GM06990 (cell line): ENCODE measurements at places on chromosomes 12 and 14.

DNA sequence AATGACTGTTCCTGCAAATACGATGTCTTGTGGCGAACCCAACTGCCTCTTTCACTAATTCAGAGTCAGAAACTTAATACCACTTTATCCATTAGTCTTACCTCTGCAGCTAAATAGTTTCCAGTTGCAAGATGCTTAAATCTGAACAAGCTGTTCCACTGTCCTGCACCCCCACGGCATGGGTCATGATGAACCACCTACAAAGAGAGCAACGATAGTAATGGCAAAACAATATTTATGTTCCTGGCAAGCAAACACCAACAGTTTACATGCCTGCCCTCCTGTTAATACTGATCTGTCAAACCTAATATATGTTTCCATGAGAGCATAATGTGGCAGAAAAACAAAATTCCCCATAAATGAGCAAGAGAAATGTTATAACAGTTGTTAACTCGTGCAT lies 121.9 kb downstream of the ITPR2 start:
- DNase-seq = no peak

GRCh38 chr14:59529189-59529588 lies 44.9 kb downstream of the JKAMP start:
- no peak for DNase-seq

DNA sequence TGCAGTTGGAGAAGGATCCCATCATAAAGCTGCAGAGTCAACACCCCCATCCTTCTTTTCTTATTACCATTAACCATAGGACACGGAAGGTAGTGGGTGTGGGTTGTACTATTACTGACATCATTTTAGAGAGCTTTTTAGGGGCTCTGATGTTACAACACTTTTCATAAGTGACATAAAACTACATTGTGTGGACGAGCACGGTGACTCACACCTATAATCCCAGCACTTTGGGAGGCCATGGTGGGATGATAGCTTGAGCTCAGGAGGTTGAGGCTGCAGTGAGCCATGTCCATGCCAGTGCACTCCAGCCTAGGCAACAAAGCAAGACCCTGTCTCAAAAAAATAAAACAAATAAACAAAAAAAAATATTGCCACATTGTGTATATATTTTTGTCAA lies 167.1 kb downstream of the DUSP6 start:
- no peak for DNase-seq

DNA sequence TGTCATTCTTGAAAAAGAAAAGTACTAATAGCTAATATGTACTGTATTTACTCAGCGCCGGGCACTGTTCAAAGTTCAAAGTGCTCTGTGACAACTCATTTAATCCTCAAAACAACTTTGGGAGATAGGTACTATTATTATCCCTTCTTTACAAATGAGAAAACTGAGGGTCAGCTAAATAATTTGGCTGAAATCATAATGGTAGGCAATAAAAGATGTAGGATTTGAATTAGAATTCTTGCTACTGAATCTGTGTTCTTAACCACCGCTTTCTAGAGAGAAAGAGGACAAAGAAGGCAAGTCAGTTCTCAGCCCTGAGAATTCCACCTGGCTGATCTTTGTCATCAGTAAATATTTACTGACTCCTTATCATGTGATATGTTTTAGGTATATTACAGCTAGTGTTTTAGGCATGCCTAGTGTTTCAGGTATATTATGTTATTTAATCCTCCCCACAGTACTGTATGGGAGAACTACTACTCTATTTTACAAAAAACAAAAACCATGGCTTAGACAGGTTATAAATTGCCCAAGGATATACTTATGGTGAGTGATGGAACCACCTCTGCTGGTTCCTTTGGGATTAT lies 205.7 kb upstream of the GZMB start:
- DNase-seq = no peak

- no peak for DNase-seq
Observed at GRCh38 chr12:78584695-78585094, 279.9 kb upstream of the SYT1 start.

DNA sequence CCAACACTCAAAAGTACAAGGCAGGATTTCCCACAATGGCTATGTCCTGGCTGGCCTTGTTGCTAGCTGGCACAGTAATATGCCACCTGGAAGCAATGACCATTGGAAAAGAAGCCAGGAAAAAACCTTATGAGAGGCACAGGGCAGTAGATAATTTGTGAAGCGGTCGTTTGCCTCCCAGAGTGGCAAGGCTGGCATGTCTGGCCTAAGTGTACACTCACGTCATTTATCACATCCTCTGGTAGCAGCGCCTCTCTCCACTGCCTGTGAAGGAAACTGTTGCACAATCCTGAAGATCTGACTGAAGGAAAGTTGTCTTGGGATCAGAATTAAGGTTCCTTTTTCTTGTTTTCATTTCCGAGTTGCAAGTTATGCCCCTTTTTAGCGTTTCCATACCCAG lies 408.5 kb downstream of the ZFP36L1 start:
- DNase-seq = no peak

DNA sequence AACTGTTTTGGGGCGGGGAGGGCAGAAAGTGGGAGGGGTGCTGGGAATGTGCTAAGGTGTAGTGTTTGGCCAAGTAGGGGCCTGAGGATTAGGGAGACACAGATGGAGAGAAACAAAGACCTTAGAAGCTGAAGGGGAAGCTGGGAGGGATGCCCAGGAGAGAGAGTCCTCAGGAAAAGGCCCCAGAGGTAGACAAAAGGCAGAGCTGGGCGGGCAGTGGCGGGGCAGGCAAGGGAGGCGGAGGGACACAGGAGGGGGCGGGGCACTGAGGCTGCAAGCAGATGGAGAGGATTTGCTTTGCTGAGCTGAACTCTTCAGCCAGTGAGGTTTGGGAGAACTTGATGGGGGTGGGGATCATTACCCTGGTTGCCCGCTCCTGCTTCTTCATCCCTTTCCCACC lies 2.8 kb downstream of the PTMS start:
- no peak for DNase-seq

DNA sequence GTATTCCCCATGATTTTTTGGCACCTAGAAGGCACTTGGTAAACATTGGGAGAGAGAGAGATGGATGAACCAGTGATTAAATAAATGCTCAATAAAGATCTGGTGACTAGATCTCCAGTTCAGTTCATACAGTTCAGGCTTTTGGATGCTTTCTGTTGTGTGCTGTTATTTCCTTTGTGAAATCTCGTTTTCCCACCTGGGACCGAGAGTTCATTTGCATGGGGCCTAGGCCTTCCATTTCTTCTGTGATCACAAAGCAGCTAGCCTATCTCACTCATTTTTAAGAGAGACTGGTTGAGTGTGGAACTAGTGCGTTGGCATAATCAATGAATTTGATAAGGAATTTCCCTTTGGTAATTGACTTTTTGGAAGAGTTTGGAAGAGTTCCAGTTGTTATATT lies 104.0 kb downstream of the VRK1 start:
- DNase-seq = no peak

- no peak for DNase-seq
Observed at GRCh38 chr12:11621797-11622423, 27.6 kb upstream of the ETV6 start.

- DNase-seq = no peak
Observed at GRCh38 chr14:89359477-89360222, 57.4 kb downstream of the FOXN3 start.

- no peak for DNase-seq
Observed at GRCh38 chr14:103109535-103110441, 13.5 kb upstream of the TNFAIP2 start.

DNA sequence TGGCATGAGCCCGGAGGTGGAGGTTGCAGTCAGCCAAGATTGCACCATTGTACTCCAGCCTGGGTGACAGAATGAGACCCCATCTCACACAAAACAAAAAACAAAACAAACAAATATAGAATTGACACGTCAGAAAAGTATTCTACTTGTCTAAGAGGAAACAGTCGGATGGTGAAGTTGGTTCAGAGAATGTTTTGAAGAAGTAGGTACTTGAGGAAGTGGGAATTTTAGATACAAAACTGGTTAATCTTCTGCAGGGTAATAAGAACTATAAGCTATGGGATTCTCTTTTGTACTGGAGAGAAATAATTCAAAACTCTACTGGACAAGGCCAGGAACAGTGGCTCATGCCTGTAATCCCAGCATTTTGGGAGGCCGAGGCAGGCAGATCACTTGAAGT lies 14.6 kb upstream of the TCTN1 start:
- DNase-seq = no peak

GRCh38 chr12:131444220-131445164 lies 266.4 kb upstream of the SFSWAP start:
- DNase-seq = no peak

GRCh38 chr12:14435627-14436026 lies 70.1 kb downstream of the ATF7IP start:
- DNase-seq = no peak

DNA sequence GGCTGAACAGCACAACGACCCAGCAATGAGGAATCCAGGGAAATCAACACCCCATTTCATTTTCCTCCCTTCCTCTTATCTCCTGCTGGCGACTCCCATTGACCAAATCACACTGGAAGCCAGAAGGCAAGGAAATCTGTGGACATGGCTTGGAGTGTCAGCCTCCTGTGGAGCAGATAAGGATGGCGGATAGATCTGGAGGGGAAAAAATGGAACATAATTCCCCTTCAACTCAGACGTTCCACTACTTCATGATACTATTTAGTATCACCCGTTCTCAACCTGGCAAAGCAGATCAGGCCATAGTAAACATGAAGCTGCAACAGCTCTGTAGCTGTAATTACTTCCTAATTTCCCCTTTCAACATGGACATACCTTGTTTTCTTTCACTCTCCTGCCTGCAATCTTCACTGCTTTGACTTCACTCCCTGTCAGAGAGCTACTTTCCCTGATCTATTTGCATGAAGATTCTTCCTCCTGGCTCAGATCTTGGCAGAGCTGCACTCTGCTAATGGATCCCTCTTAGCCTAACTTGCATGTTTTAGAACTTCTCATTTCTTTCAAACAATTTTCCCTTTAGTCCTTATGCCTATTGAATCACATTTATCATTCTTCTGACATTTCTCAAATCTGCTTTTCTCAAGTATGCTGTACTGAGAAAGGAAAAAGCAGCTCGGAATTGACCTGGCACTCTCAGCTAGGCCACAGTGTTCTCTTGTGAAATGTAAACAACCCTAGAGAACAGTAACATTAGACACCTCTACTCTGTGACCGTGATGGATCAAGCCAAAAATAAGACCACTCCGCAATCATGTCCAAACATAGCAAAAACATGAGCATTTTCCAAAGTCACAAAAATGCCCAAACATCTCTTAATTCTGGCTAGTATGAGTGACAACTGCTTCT lies 135.1 kb downstream of the ETNK1 start:
- no peak for DNase-seq

GRCh38 chr14:105850853-105851581 lies 324.6 kb downstream of the TMEM121 start:
- DNase-seq = no peak

DNA sequence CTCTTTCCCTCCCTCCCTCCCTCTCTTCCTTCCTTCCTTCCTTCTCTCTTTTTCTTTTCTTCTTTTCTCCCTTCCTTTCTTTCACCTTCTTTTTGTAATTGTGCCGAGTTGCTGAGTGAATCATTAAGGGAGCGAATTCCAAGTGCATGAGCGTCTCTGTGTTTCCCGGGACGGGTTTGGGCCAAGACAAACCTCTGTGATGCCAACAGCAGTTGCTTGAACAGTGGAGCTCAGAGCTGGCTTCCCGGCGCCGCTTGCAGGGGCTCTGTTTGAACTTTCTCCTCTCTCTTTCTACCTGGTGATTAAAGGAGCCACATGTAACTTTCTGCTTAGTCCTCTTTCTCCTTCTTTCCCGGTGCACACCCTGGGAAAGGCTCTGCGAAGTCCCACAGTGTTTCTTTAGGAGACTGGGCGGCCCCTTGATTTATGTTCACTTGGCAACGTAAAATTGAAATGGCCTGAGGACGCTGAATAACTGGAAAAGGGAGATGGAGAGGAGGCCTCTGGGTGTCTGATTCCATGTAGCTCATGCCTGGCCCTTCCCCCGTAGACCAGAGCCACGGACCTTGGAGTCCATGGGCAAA lies 33.7 kb upstream of the MAP1LC3B2 start:
- DNase-seq = no peak

GRCh38 chr14:49879646-49880204 lies 13.2 kb upstream of the ARF6 start:
- DNase-seq = peak; percentile 70

GRCh38 chr14:58362798-58363412 lies 32.8 kb upstream of the TOMM20L start:
- no peak for DNase-seq

- no peak for DNase-seq
Observed at GRCh38 chr12:26948309-26948708, 10.0 kb downstream of the FGFR1OP2 start.

GRCh38 chr12:131007031-131007739 lies 53.5 kb downstream of the ADGRD1 start:
- no peak for DNase-seq

DNA sequence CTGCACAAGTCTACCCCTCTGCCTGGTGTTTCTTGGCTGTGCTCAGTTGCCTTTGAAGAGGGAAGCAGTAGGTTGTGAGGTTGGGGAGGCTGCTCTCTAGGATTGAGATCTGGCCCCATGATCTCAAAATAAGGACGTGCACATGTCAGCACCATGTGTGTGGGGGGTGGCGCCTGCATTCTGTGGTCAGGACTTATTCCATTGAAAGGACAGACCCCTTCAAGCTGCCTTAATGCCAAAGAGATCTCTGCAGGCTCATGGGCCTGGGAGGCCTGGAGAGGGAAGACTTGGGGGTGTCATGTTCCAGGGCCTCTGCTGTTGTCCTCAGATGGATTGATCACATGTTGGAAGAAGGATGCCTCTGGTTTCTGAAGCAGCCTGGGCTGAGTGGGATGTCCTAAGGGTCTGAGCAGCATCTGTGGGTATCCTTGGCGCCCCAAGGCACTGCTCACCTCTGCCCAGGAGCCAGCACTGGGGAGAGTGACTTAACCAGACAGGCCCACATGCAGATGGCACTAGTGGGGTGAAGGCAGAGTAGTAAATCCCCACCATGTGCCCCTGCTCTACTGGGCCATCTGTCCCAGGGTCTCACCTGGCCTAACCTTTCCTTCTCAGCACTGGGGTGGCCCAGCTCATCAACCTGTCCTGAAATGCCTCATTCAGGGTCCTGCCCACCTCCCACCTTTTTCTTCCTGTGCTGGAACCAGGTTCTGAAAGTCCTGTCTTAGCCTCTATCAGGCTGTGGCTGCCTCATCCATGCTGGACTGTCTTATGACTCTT lies 118.9 kb downstream of the ADGRD1 start:
- DNase-seq = no peak

DNA sequence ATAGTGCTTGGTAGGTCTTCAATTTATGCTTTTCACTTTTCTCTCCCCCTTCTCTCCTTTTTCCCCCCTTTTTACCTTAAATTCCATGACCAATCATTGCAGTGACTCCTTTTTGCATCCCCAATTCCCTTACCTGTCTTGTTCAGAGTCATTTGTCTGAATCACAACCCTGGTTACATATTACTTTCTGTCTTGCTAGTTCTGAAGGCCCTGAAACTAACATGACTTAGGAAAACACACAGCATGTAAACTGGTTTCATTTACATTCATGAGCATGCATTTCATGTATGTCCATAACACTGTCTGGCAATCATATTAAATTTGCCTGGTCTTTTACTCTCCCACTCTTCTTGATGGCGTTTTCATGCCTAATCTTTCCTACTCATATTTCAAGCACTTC lies 20.3 kb upstream of the FOXG1 start:
- no peak for DNase-seq
